Right ventricle myocardium inferior (tissue), 1 donor: ENCODE measurements at places on chromosomes 12 and 14.

GRCh38 chr12:39919790-39920189, 186.1 kb downstream of the SLC2A13 start:
- DNase-seq = no peak

GRCh38 chr12:3251067-3251466, 173.9 kb downstream of the TSPAN9 start:
- DNase-seq = peak; percentile 48

GRCh38 chr14:85447883-85448282, 82.1 kb upstream of the FLRT2 start:
- no peak for DNase-seq

DNA sequence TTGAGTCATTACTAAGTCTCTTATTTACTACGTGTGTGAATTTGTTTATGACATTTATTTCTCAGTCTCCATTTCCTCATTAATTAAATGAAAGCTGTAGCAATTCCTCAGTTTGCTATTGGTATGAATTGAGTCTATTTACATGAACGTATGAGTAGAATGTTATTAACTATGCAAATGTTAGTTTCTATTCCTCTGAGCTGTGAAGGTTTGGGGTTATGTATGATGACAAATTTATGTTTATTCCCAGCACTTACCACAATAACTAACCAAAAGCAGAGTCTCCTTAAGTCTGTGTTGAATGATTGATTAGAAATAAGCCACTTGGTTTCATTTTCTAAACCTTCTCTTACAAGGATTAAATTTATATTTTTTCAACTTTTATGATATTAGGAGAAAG, 1340.9 kb downstream of the FSCB start:
- no peak for DNase-seq

- DNase-seq = no peak
These were observed 1.8 kb upstream of the PARP2 start for GRCh38 chr14:20341646-20342045.

DNA sequence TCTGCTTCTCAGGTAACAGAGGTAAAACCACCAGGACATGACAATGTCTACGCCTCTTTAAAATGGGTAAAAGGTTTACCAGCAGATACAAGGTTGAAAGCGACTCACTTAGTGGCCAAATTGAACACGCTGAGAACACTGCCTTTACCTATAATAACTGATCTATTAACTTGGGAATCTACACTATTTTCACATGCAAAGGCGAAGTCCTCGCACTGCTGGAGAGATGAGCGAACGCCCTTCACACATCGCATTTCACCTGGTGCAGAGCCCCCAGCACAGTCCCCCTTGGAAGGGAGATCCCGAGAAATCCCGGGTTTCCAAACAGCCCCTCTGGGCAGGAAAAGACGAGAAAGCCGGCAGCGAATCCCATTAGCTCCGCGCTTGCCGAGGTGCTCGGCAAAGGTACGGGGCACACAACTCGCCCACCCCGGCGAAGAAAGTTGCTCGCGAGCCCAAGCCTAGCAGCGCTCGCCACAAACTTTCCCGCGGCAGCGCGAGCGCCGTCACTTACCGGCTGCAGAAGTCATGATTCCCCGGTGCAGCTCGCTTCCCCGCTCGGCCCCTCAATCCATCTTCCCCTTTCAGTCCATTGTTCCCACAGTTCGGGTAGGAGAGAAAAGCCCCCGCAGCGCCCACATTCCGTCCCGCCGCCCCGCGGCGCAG, 423 bp downstream of the FGD6 start:
- DNase-seq = peak; percentile 85

DNA sequence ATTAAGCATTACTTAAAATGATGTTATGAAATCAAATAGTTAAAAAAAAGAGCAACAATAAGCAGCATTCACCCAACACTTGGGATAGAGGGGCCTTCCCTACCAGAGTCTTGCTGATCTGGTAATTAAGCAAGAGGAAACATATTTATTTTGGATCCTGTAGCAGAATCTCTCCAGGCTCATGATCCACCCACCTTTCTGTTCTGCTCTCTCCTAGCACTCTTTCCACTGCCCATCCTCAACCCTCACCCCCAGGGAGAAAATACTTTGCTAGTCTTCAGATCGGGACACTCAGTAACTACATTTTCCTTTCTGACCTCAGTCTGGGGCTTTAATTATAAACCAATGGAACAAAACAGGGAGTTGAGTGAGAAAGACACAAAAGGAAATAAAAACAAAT, 1541.9 kb downstream of the AACS start:
- no peak for DNase-seq

DNA sequence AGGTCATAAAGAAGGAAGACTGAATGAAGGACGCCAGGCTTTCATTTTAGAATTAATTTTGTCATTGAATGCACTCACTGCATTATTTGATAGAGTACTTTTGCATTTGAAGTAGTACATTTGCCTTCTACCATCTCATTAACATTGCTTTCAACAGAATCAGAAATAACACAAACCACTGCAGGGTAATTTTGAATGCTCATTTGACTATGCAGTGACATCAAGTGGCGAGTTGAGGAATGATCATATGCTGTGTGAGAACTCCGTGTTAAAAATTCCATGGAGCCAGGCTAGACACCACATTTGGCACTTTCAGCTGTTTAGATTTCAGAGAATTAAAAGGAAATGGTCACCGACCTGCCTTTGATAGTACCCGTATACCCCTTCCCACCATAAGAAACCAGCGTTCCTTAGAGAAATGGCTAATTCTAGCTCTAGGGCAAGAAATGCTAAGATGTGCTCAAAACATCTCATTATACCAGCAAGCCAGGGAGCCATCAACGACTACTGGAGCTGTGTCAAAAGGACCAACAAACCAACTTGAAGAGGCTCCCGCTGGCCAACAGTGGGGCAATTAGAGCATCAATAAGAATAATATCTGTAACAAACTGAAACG, 16.5 kb downstream of the HEBP1 start:
- no peak for DNase-seq

- DNase-seq = no peak
These were observed 158.4 kb downstream of the NTF3 start for GRCh38 chr12:5590316-5590715.

GRCh38 chr12:6201213-6201608, 1.0 kb downstream of the CD9 start:
- no peak for DNase-seq

DNA sequence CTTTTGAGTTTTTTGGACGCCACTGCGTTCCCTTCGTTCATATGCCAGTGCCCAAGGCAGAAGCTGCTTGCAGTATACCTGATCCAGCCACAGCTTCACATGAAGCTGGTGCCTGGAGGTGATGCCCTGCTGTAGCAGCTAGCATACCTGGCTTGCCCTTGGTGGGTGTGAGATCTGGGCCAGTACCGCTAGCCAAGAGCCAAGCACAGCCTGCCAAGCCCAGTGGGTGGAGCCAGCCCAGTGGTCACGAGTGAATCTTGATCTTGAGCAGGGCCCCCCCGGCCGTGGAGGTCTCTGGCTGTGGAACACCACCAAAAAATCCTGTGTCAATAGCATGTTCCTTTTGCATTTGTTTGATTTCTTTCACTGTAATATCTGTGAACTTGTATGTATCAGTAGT, 7.3 kb upstream of the M6PR start:
- DNase-seq = peak; percentile 53

- no peak for DNase-seq
These were observed 349.1 kb upstream of the CCDC196 start for GRCh38 chr14:66137081-66137480.

DNA sequence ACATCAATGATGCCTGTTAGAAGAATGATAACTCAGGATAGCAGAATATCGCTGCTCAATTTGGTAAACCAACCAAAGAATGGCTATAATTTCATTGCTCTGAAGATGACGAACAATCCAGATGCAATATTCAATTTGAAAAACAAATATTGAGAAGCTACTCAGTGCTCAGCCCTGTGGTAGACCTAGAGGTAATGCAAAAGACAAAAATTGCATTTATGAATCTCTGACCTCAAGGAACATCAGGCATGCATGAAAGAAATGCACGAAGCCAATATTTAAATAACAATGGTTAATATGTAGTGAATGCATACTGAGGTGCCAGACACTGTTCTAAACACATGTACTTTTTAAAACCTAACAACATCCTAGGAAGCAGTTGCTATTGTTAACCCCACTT, 298.6 kb upstream of the TMTC1 start:
- DNase-seq = no peak

GRCh38 chr12:66063916-66064315, 66.6 kb downstream of the LLPH start:
- no peak for DNase-seq

GRCh38 chr12:121096199-121096798, 36.4 kb upstream of the P2RX7 start:
- no peak for DNase-seq

- DNase-seq = no peak
These were observed 84.7 kb downstream of the SAMD4A start for GRCh38 chr14:54651649-54652048.

- DNase-seq = peak; percentile 20
These were observed 1.1 kb downstream of the NELL2 start for GRCh38 chr12:44874981-44875416.

- DNase-seq = no peak
These were observed 986.3 kb upstream of the TMEM132C start for GRCh38 chr12:127280393-127281275.

DNA sequence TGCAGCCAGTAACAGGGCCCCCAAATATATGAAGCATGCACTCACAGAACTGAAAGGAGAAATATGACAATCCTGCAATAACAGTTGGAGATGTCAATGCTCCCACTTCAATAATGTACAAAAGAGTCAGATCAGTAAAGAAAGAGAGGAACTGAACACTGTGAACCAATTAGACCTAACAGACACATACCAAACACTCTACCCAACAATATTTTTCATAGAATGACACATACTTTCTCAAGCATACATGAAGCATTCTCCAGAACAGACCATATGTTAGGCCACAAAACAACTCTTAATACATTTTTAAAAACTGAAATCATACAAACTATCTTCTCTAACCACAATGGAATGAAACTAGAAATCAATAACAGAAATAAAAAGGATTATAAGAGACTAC, 80.2 kb downstream of the ELK3 start:
- no peak for DNase-seq

DNA sequence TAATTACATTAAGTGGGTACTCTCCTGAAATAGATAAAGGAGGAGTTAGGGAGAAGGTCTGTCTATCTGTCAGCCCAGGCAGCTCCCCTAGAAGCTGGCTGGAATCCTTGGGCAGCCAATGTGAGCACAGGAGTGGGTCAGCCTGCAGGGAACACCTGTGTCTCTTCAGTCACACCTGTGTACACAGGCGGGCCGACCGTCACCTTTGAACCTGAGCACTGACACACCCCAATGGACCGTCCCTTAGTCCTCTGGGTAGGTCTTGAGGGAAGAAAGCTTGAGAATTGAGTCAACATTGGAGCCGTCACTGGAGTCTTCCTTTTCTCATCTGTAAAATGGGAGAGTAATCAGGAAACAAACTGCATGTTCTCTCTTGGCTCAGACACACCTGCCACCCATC, 9.8 kb upstream of the GSC start:
- DNase-seq = no peak

DNA sequence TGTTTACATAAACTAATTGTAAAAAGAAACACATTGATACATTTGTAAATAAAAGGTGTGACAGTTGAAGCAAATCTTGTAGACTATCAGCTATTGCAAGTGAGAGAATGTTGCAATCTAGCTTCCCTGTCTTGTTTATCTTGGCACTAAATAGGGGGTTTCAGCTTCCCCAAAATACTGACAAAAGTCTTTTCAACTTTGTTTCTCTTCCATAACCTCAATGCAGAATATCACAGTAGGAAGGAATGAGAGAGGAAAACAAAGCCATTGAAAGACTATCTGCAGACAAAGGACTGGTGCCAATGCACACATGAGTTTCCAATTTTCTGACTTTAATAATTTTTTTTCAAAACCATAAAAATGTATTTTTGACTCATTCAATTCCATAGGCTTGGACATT, 886.2 kb upstream of the MGAT4C start:
- DNase-seq = no peak

GRCh38 chr12:38638401-38638800, 267.0 kb downstream of the CPNE8 start:
- DNase-seq = no peak

DNA sequence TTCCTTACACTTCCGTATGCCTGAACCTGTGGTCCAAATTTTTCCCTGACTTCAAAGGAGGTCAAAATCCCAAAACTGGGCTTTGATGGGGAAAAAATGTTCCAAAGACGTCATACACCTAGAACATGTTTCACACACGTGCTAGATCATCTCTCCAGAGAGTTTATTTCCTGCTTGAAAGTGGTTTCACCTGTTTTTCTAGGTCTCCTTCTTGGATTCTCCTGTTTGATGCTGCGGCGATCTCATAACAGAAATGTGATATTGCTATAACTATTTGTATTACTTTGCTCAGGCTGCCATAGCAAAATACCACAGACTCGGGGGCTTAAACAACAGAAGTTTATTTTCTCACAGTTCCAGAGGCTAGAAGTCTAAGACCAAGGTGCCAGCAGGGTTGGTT, 19.7 kb upstream of the TMCC3 start:
- DNase-seq = no peak

DNA sequence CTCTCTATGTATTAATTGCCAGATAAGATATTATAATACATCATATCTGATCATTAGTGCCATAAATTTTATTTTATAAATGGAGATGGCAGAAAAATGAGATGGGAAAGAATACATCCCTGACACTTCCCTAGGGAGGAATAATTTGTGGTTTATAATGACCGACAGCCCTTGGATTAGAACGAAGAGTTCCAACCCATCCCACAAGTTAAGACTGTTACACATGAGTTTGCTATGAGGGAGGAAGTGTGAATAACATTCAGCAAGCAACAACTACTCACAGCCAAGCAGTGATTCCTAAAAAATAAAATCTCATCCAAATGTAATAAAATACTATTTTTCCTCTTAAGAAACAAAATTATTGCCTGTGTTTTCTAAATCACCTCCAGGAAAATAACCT, 299.0 kb downstream of the CCDC91 start:
- no peak for DNase-seq

- DNase-seq = no peak
These were observed 53.1 kb downstream of the CNTN1 start for GRCh38 chr12:40745386-40745785.
